ENCODE measurements at places on chromosomes 1 and 21. TPM values are rescaled to one million over a fixed set of nuclear protein-coding genes. Genes with fewer than 3 reads are reported as not detected.

DNA sequence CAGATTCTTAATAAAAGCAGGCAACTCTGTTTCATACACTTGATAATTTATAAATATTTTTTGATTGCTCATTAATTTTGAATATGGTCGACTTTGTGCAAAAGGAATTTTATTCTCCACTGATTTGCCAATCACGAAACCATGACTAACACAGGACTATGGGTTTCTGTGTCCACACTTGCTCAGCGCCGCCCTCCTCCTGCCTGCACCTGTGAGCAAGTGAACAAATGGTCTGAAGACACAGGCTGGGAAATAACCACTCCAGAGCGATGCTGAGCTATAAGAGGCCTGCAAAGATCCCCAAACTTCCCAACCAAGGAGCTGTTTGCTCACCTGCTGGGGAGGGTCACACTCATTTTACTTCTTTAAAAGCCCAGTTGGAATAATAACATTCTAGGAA, 19.6 kb downstream of the ABCB10 start:
- DNase-seq: no peak

GRCh38 chr1:164380893-164381292, 178.1 kb upstream of the PBX1 start:
- DNase-seq: no peak

GRCh38 chr1:12546771-12547585, 71.0 kb downstream of the DHRS3 start:
- peak; percentile 67 for DNase-seq

PADI3 gene
- not detected for total RNA-seq

GPR3 gene
- 0.55 TPM for total RNA-seq
